ENCODE measurements at places on chromosomes 16 and 17. TPM values are rescaled to one million over a fixed set of nuclear protein-coding genes. Genes with fewer than 3 reads are reported as not detected.

Gene CHD3
- total RNA-seq, result 75.3 TPM

Gene TMEM114
- total RNA-seq, result not detected

Gene TMEM98
- 320 TPM for total RNA-seq

DNA sequence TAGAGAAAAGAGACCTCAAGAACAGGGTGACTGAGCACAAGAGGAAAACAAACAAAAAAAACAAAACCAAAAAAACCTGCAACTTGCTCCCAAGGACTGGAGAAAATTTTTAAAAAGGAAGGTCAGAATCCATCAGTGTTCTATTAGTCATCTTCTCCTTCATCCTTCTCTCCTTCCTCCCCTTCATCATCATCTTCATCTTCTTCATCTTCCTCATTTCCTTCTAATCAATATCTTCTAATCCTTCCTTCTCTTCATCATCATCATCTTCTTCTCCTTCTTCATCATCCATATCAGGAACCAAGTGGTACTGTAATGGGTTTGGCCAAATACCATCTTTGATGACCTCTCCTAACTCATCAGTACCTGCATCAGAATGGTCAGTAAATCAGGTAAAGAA lies 12.2 kb downstream of the HSF5 start:
- no peak for DNase-seq
- no peak overlapping the region for H3K27ac ChIP-seq
- H3K4me3 ChIP-seq, result no peak overlapping the region
- H3K4me1 ChIP-seq, result no peaks in the 10 kb centered on the region

DNA sequence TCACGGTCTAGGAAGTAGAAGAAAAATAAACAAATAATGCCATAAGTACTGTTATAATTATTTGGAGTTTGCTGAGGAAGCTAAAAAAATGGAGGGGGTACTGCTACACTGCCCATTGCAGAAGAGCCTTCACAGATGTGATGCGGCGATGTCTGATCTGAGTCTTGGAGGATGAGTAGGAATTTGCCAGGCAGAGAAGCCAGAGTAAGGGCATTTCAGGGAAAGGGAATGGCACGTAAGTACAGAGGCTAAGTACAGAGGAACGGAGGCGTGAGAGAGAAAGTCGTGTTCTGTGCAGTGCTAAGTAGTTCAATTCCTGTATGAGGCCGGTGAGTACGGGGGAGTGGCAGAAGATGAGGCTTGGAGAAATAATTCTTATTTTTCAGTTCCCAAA lies 741 bp upstream of the GRB2 start:
- H3K36me3 ChIP-seq, result no peaks in the 10 kb centered on the region
- H3K27ac ChIP-seq, result no peak overlapping the region
- H3K4me3 ChIP-seq, result peak overlapping the region; percentile 27
- peaks cover 5% of the 10 kb centered on the region for H3K4me1 ChIP-seq
- H3K27me3 ChIP-seq, result no peaks in the 10 kb centered on the region

DNA sequence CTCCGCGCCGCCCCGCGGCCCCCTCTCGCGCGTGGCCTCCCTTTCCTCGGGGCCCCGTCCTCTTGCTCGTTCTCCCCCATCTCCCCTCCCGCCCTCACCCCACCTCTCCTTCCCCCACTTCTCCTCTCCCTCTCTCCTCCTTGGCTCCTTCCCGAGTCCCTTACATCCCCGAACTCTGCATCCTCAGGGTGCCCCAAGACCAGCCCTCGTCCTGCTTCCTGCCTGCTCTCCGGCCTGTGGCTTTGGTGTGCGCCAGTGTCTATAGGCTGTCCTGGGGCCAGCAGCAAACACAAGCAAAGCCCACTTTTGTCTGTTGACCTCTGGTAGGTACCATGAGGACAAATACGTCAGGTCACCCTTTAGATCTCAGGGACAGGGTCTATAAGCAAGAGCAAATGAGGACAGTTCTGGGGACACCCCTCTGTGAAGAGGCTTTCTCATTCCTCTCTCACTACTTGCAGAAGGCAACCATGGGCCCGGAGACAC lies 284 bp upstream of the COPZ2 start:
- peaks cover 26% of the 10 kb centered on the region for H3K27me3 ChIP-seq
- peak overlapping the region; percentile 47 for H3K27ac ChIP-seq
- no peak for DNase-seq
- H3K4me1 ChIP-seq, result peaks cover 10% of the 10 kb centered on the region

- no peak for DNase-seq
- H3K4me1 ChIP-seq, result no peaks in the 10 kb centered on the region
- no peak overlapping the region for H3K27ac ChIP-seq
These were observed 977.4 kb downstream of the KCNJ18 start for GRCh38 chr17:22669721-22670120.

GRCh38 chr17:18278867-18279266 lies 18.4 kb downstream of the MIEF2 start:
- no peaks in the 10 kb centered on the region for H3K4me1 ChIP-seq
- no peak for DNase-seq
- H3K4me3 ChIP-seq, result no peak overlapping the region

DNA sequence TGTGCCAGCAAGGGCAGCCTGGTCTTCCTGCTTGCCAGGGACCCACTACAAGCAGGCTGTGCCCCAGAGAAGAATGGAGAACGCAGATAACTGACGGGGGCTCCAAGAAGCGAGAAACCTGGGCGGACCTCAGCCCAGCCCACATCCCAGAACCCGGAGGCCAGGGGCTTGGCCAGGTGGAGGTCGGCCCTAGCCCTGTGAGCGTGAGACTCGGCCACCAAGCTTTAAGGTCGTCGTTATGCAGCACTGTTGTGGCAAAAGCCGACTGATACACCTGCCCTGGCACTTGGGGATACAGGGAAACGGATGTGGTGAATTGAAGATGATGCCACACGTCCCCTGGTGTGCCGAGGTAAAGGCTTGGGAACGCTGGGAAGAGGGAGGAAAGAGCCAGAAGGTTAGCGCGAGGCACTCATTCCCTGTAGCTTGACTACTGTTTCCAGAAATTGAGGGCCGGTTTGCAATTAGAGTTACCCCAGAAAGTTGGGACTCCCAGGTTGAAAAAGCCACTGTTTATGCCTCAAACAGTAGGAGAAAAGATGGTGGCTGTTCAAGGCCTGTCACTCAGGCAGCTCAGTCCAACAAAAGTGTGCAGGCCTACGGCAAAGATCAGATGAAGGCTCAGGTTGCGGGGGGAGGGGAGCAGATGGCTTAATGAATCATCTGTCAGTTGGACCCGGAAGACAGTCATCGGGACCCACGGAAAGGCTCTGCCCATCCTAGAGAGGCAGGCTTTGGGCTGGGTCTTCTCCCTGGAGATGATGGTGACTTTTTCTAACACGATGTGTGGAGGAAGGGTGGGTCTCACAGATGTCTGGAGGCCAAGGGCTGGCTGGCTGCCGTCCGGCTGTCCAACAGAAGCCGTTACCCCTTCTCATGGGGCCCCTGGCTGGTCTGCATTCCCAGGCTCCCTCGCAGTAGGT lies 45.6 kb upstream of the BAHCC1 start:
- H3K27me3 ChIP-seq, result no peaks in the 10 kb centered on the region
- H3K4me3 ChIP-seq, result no peak overlapping the region
- no peaks in the 10 kb centered on the region for H3K36me3 ChIP-seq
- peak; percentile 47 for DNase-seq
- peak overlapping the region; percentile 20 for H3K27ac ChIP-seq

- no peak overlapping the region for H3K4me3 ChIP-seq
- no peaks in the 10 kb centered on the region for H3K36me3 ChIP-seq
- no peak overlapping the region for H3K27ac ChIP-seq
- DNase-seq, result no peak
These were observed 251.6 kb downstream of the C16orf95 start for GRCh38 chr16:87065446-87066132.

DNA sequence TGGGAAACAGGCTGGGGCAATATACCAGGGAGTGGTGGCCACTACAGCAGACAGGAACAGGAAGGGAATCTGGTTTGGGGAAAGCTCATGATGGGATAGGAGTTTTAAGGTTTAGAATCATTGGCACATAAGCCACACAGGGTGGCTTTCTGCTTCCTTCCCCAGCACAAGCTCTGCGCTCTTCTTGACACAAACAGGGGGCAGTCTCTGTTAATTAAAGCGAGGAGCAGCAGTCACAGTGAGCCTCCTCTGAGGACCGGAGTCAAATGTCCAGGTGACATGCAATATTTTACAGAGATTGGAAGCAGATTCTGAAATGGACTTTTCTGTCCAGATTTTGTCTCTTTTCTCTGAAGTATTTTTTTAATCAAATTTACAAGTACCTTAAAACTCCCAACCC lies 2.8 kb upstream of the SHISA9 start:
- H3K4me1 ChIP-seq, result peaks cover 15% of the 10 kb centered on the region
- peak; percentile 27 for DNase-seq
- H3K27me3 ChIP-seq, result peaks cover 40% of the 10 kb centered on the region
- no peak overlapping the region for H3K27ac ChIP-seq

DNA sequence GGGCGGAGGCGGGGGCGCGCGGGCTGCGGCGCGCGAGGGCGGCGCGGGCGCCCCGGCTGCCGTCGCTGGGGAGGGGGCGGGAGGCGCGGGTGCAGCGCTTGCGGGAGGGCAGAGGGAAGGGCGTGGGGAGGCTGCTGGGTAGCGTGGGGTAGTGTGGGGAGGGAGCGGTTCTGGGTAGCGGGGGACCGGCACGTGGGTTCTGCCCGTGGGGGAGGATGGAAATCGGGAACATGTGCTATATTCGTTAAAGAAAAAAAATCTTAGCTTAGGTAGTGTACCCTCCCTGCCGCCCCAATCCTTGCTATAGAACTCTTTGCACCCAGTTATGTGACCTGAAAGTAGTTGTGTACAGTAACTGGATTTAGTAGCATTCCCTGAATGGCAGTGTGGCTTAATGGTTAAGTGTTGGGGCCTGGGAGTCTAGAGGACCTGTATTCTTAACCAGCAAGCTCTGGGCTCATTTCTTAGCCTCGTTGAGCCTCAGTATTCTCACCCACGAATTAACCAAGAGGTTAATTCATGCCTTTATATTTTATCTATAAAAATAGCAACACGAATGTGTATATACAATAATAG lies 646 bp downstream of the RABEP1 start:
- H3K27ac ChIP-seq, result peak overlapping the region; percentile 23
- no peak for DNase-seq
- H3K27me3 ChIP-seq, result no peaks in the 10 kb centered on the region
- peaks cover 15% of the 10 kb centered on the region for H3K4me1 ChIP-seq
- peak overlapping the region; percentile 85 for H3K4me3 ChIP-seq
- no peaks in the 10 kb centered on the region for H3K36me3 ChIP-seq

- DNase-seq, result no peak
- no peaks in the 10 kb centered on the region for H3K4me1 ChIP-seq
- H3K27ac ChIP-seq, result no peak overlapping the region
- no peaks in the 10 kb centered on the region for H3K36me3 ChIP-seq
- H3K27me3 ChIP-seq, result no peaks in the 10 kb centered on the region
These were observed 40.9 kb downstream of the FBXL20 start for GRCh38 chr17:39360537-39360936.

- H3K27ac ChIP-seq, result no peak overlapping the region
- no peak overlapping the region for H3K4me3 ChIP-seq
- H3K4me1 ChIP-seq, result no peaks in the 10 kb centered on the region
- H3K27me3 ChIP-seq, result no peaks in the 10 kb centered on the region
These were observed 127.8 kb downstream of the CPPED1 start for GRCh38 chr16:12675852-12676251.

DNA sequence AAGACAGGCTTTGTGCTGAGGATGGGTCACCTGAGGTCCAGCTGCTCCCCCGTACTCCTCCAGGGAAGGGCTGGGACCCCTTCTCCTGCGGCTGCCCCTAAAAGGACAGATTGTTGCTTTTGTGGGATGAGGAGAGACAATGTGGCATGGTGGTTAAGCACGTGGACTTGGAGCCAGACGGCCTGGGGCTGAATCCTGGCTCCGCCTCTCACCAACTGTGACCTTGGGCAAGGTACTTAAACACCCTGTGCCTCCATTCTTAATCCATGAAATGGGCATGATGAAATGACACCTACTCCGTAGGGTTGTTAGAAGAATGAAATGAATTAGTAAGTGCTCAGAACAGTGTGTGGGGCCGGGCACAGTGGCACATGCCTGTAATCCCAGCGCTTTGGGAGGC lies 39.6 kb upstream of the PLCG2 start:
- no peaks in the 10 kb centered on the region for H3K4me1 ChIP-seq
- H3K4me3 ChIP-seq, result no peak overlapping the region
- H3K36me3 ChIP-seq, result no peaks in the 10 kb centered on the region
- no peak for DNase-seq
- H3K27ac ChIP-seq, result no peak overlapping the region

GRCh38 chr16:78365366-78365765 lies 265.9 kb downstream of the WWOX start:
- H3K4me3 ChIP-seq, result no peak overlapping the region
- H3K36me3 ChIP-seq, result no peaks in the 10 kb centered on the region
- H3K27me3 ChIP-seq, result no peaks in the 10 kb centered on the region
- H3K4me1 ChIP-seq, result peaks cover 10% of the 10 kb centered on the region
- H3K27ac ChIP-seq, result no peak overlapping the region

- H3K27ac ChIP-seq, result no peak overlapping the region
- H3K4me1 ChIP-seq, result no peaks in the 10 kb centered on the region
- H3K4me3 ChIP-seq, result no peak overlapping the region
- no peaks in the 10 kb centered on the region for H3K36me3 ChIP-seq
- H3K27me3 ChIP-seq, result no peaks in the 10 kb centered on the region
These were observed 31.9 kb downstream of the REXO5 start for GRCh38 chr16:20838240-20838639.

DNA sequence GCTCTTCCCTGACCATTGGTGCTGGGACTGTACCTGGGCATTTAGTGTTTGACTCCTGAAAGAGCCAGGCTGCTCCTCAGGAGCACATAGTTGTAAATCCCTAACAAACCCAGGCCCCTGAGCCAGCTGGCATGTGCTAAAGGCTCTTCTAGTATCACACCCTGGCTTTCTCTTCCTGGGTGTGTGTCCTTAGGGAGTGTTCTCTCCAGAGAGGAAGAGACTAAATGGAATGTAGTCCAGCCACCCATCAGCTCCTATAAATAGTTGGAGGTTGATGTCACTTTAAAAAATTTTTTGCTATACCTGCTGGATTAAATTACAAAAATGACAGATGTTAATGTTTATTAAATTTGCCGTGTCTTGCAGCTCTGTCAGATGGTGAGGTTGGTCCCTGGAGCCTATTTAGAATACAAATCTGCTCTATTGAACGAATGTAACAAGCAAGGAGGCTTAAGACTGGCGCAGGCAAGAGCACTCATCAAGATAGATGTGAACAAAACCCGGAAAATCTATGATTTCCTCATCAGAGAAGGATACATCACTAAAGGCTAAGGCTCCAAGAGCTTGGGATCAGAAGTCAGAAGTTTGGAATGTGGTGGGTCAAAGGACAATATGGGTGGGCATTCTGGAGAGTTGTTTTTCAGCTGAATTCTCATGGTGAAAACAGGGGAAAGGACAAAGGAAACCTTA lies 13.1 kb upstream of the DUSP14 start:
- no peaks in the 10 kb centered on the region for H3K4me1 ChIP-seq
- H3K27me3 ChIP-seq, result no peaks in the 10 kb centered on the region
- no peak overlapping the region for H3K4me3 ChIP-seq
- no peaks in the 10 kb centered on the region for H3K36me3 ChIP-seq
- peak overlapping the region; percentile 66 for H3K27ac ChIP-seq

DNA sequence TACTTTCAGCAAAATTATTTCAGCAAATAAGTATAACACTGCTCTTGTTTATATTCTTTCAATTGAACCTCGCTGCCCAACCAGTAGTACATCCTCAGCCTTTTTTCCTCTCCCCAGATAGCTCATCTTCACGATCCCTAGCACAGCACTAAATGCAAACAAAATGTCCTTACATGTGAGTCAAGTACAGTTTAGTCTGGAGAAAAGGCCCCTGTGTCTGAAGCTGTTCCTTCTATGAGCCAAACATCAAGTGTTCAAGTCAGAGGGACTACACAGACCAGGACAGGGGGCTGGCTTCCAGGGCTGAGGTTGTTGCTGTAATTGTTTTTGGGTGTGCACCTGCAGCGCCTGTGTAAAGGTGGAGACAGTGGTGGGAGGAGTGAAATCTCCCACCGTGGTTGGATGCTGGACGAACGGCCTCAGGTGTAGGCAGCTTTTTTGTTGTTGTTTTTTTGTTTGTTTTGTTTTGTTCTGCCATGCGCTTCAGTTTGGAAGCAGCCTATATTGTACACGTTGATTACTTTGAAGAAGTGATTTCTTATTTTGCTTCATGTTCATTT lies 147.1 kb downstream of the PRKCA start:
- H3K4me1 ChIP-seq, result peaks cover 15% of the 10 kb centered on the region
- H3K27ac ChIP-seq, result no peak overlapping the region
- no peak overlapping the region for H3K4me3 ChIP-seq
- H3K36me3 ChIP-seq, result no peaks in the 10 kb centered on the region

Measured in hepatocyte (in vitro differentiated cells).